Smooth muscle cell of bladder (primary cell): ENCODE measurements at places on chromosomes 3 and 15. TPM values are rescaled to one million over a fixed set of nuclear protein-coding genes. Genes with fewer than 3 reads are reported as not detected.

RTP4 gene
- 1.6 and 2.0 TPM in 2 replicates for total RNA-seq

GPR176 gene
- total RNA-seq = 99.7 and 108 TPM in 2 replicates

FYTTD1 gene
- 32.0 and 35.9 TPM in 2 replicates for total RNA-seq

TRH gene
- total RNA-seq = 0.37 TPM in 1 of 2 replicates, not detected in the other

PLA1A gene
- total RNA-seq = 0.83 TPM in 1 of 2 replicates, not detected in the other

SEMA3G gene
- under 0.01 TPM in 2 replicates for total RNA-seq

LRRC34 gene
- 1.1 and 1.4 TPM in 2 replicates for total RNA-seq

CCRL2 gene
- under 0.01 and 0.09 TPM in 2 replicates for total RNA-seq

TM4SF1 gene
- total RNA-seq = 172 and 483 TPM in 2 replicates

CCR5 gene
- not detected in 2 replicates for total RNA-seq

CGGBP1 gene
- 36.8 and 50.8 TPM in 2 replicates for total RNA-seq

TTLL3 gene
- total RNA-seq = 8.2 and 11.0 TPM in 2 replicates

NUP210 gene
- under 0.01 TPM in 1 of 2 replicates, not detected in the other for total RNA-seq
